Stimulated activated CD4-positive, alpha-beta T cell treated with anti-CD3 and anti-CD28 coated beads, Interleukin-4, amount 100 ng/mL, for 1 hour (primary cell): ENCODE measurements at places on chromosomes 3 and 15.
A peak's percentile ranks its signal among the peaks of the same experiment; 100 is the strongest.

- DNase-seq: no peak
Measured at GRCh38 chr15:58274885-58275284, 136.7 kb downstream of the AQP9 start.

GRCh38 chr3:18556503-18557135, 131.5 kb upstream of the SATB1 start:
- peak; percentile 58 for DNase-seq

GRCh38 chr15:48962662-48963523, 826 bp downstream of the SHC4 start:
- no peak for DNase-seq

DNA sequence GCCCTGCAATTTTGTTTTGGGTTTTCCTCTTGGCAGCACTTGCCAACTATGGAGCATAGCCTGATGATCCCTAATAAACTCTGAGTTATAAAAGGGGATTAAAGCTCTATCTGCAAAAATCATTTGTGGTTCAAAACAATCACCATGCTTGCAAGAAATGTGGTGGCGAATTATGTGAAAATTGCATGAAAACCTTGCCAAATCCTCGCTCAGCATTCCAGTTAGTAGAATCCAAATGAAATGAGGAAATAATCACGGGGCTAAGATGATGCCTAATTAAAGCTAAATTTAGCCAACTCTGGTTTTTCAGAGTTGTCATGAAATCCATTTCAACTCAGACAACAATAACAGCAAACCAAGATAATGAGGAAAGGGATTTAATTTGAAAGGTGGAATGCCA, 73.0 kb upstream of the PROK2 start:
- DNase-seq: no peak

GRCh38 chr3:114452256-114452655, 158.4 kb downstream of the TIGIT start:
- no peak for DNase-seq

DNA sequence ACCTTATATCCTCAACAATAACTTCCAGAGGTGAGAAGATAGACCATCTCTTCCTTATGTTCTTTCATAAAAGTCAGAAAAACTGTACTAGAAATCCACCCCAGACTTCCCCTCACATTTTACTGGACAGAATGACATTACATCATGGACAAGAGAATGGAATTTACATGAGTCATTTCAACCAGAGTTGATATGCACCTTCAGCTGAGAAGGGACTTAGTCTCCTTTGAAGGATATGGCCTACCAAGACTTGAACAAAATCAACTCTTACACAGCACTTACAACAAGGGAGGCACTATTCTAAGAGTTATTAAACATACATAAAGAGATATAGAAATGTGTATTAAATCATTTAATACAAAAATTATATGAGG, 380.0 kb upstream of the DPH6 start:
- DNase-seq: no peak

DNA sequence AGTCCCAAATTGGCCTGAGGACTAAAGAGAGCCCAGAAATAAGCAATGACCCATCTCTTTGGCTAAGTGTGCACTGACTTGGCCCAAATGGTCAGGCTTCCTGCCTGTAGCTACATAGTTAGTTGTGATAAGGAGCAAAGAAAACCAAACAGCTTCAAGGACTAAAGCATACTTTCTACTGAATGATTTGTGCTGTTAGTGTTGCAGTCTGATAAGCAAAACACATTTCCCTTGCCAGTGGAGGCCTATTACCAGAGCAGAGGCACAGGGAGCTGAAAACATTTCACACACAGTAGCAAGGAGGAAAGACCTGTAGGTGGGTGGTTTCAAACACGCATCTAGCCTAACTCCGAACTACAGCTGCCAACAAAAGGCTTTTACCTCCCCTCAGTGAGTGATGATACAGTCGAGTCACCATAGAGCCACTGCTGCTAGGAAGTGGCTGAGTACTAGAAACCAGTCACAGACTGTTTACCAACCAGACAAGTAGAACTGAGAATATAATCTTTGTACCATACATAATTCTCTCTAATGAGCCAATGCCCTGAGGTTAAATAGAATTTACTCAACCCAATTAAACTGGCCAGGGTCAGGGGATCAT, 222.3 kb upstream of the THBS1 start:
- DNase-seq: no peak

DNA sequence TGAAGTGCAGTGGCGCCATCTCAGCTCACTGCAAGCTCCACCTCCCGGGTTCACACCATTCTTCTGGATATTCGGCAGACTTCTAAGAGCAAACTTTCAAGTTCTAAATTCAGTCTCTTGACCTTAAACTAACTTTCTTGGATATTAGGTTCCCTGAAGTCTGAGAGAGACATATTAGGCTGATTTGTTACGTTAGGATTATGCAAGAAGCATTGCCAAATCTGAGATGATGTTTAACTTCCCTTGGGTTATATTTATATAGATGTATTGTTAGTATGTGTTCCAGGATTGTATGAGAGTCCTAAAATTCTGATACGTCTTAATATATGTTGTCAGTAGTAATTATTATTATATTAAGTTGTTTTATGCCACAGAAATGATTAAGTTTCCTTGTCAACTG, 80.1 kb downstream of the SLC6A1 start:
- DNase-seq: no peak

- no peak for DNase-seq
Measured at GRCh38 chr3:89808680-89809197, 701.3 kb downstream of the EPHA3 start.

DNA sequence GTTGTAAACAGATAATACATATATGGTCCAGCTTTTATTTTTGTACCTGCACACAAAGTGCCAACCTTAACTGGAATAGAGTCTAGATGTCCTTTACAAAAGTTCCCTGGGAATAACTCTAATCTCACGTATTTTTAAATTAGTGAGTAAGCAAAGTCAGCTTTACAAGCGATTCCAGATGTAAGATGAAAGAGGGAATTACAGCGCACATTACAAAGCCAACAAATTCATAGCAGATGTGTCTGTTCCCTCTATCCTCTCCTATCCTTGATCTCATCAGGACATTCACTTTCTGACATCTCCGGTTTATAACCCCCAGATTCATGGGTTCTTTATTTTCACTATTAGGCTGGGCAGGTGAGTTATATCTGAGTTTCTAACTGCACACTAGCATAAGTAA, 406.8 kb upstream of the ZNF385D start:
- no peak for DNase-seq

- DNase-seq: no peak
Measured at GRCh38 chr3:141870091-141870687, 6.3 kb upstream of the ATP1B3 start.

GRCh38 chr3:8988791-8989558, 25.7 kb upstream of the RAD18 start:
- DNase-seq: no peak

GRCh38 chr15:56763141-56763895, 30.0 kb upstream of the ZNF280D start:
- DNase-seq: no peak

GRCh38 chr3:150286390-150287147, 121.5 kb upstream of the TSC22D2 start:
- DNase-seq: no peak

- no peak for DNase-seq
Measured at GRCh38 chr3:189142527-189142926, 29.2 kb upstream of the TPRG1 start.

- DNase-seq: no peak
Measured at GRCh38 chr3:51683566-51683965, 12.5 kb downstream of the TEX264 start.

DNA sequence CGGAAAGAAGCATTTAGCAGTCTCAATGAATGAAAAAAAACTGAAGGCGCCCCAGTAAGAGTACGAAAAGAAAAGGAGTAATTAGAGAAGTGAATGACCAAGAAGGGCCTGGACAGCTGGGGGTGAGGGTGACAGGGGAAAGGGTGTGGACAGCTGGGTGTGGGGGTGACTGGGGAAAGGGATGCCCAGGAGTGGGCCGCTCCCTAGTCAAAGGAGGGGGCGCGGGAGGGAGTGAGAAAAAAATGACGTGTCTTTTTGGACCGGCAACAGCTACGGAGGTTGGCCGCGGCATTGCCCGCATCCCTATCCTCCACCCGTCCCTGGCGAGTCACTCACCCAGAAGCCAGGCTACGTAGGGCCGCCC, 274 bp upstream of the ZCWPW2 start:
- no peak for DNase-seq

- no peak for DNase-seq
Measured at GRCh38 chr15:90154861-90155626, 46.1 kb upstream of the SEMA4B start.

GRCh38 chr3:140902791-140903190, 38.8 kb upstream of the SLC25A36 start:
- no peak for DNase-seq

- DNase-seq: no peak
Measured at GRCh38 chr15:74869372-74869725, 3.8 kb downstream of the SCAMP2 start.

DNA sequence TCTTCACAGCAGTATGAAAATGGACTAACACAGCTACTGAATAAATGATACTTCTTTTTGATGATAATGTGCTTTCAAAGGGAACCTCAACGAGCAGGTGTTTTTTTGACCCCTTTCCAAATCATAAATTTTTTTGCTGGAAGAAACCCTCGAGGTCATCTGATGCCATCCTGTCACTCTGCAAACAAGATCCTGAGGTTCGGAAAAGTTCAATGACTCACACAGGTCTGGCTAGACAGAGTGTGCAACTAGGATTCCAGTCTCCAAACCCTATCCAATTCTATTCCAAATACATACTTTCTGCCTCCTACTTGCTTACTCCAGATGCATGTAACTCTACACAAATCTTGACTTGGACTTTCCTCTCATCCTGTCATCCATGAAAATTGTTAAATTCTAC, 124.7 kb downstream of the NEDD4 start:
- no peak for DNase-seq

GRCh38 chr15:92638291-92638708, 17.3 kb downstream of the FAM174B start:
- DNase-seq: no peak

DNA sequence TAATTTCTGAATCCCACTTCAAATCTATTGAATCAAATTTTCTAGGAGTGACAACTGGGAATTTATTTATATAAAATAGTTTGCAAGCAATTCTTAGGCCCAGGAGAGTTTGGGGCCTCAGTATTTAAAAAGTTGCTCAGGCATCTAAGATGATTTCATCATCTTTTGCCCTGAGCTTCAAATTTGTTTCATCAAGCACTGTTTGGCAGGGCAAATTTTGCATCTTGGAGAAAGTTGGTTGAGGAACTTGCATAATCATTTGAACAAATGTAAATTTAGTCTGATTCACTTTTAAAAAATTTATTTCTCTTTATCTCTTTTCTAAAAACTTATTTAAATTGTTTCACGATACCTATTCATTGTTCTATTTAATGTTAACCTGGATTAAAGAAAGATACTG, 702.8 kb downstream of the SI start:
- no peak for DNase-seq

DNA sequence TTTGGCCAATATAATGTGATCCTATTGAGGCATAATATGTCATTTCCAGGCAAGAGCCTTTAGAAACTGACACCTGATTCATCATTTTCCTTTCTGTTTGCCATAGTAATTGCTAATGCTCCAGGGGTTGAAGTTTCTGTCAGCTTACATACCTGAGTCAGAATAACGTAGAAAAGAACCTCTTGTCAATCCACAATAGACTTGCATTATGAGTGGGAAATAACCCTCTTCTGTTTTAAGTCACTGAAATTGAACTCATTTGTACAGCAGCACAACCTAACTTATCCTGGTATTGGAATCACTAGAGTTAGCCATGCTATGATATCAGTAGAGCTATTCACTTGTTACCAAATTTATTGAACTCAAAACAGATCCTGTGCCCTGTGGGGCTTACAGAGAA, 101.7 kb upstream of the TP63 start:
- no peak for DNase-seq

DNA sequence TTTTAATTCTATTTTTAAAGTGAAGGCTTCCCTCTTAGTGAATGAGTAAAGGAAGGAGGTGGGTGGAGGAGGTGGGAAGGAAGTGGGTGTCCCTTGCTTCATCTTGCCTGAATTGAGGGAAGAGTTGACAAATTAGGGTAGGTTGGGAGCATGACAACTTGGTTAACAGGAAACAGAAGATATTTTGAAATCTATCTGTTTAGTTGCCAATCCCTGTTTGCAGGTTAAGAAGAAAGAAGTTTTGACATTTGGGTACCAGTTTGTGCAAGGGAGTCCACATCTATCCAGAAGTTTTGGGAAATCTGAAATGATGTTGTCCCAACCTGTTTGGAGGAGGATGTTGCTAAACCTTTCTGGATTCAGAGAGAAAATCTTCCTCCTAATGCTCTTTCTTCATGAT, 204.1 kb upstream of the SUCLG2 start:
- DNase-seq: no peak

DNA sequence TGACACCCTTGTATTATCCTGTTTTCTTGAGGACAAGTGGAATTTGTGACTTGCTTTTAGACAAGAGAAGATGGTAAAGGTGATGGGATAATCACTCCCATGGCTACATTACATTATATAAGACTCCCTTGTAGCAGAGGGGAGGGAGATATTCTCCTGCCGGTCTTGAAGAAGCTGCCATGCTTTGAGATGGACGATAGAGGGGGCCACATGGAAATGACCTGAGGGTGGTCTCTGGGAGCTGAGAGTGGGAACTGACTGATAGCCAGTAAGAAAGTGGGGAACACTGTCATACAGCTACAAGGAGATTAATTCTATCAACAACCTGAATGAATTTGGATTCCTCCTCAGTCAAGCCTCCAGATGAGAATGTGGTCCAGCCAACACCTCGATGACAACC, 540.1 kb downstream of the NTRK3 start:
- no peak for DNase-seq

GRCh38 chr3:54349231-54349652, 226.9 kb downstream of the CACNA2D3 start:
- no peak for DNase-seq

DNA sequence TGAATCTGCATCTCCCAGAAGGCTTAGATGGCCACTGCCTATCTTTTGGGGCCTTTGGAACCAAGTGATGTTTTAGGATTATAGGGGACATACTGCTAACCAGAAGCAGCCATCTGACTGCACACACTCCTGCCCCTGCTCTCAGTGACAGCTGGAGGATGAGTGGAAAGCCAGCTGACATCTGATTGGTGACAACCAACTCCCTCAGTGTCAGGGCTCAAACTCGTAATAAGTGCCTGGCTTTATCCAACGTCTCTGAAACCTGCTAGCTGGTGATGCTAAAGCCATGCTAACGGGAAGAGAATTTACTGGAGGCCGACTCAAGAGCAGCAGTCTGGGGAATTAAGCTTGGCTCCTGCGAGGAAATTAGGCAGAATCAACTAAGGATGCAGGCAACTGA, 35.1 kb downstream of the KY start:
- no peak for DNase-seq

GRCh38 chr15:89291934-89292438, 42.6 kb downstream of the POLG start:
- no peak for DNase-seq

GRCh38 chr15:81254277-81254915, 57.7 kb downstream of the IL16 start:
- DNase-seq: no peak

GRCh38 chr15:79535536-79535935, 103.4 kb downstream of the MINAR1 start:
- DNase-seq: no peak
